MCF 10A (cell line): ENCODE measurements at places on chromosomes 5 and 9. TPM values are rescaled to one million over a fixed set of nuclear protein-coding genes. Genes with fewer than 3 reads are reported as not detected.

PRRX2 gene
- total RNA-seq = not detected in 2 replicates

IL17B gene
- total RNA-seq = not detected in 2 replicates

DEPDC1B gene
- 6.0 and 11.3 TPM in 2 replicates for total RNA-seq

MUSK gene
- total RNA-seq = not detected in 2 replicates

ENTPD8 gene
- total RNA-seq = not detected in 2 replicates

GRXCR2 gene
- total RNA-seq = not detected in 2 replicates

GRCh38 chr9:94974154-94974879 is 247.8 kb downstream of the AOPEP start:
- DNase-seq = no peak

DNA sequence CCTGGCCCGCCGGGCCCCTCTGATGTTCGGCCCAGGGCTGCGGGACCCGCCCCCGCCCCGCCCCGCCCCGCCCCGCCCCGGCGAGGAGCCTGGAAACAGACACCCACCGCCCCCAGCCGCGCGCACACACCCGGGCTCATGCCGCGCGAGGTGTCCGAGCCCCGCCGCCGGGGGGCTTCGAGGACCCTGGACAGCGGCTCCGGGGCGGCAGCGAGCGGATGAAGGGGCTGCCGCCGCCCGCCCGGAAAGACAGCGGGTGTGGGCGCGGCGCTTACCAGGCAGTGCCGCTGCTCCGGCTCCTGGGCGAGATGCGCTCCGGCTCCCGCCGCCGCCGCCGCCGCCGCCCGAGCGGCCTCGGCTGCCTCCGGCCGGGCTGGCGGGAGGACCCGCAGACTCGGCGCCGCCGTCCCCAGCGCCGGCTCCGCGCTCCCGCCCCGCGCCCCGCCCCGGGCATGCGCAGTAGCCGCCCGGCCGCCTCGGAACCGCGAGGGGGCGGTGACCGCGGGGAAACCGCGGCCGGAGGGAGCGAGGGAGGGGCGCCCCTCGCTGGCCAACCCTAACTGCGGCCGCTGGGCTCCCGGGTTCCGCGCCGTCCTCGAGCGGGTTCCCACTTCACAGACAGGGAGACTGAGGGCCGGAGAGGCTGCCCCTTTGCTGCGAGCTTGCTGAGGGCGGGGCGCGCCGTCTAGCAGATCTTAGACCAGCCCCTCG is at the start of gene GPRIN1:
Gene GPRIN1, minus strand, starts transcription at position 433 of the 711 bp plus-strand sequence. CDS start 10,322 bp downstream, outside the sequence.
- DNase-seq = peak; percentile 63

DNA sequence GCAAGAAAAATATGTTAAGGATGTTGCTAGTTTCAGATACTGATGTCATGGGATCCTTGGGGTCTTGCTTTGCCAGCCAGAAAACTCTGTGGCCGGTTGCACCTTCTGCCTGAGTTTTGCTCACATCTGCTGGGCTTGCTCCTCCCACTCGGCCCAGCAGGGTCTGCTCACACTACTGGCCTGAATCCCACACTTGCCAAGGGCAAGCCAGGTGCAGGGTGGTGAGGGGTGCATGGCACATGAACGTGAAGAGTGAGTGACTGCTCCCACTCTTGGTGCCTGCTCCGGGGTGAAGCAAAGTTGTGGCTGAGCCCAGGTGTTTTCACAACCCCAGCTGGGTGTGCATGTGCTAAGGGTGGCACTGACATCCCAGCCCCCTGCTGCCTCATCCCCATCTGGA is 83.1 kb upstream of the STARD4 start:
- no peak for DNase-seq

- peak; percentile 58 for DNase-seq
Measured at GRCh38 chr5:141349917-141350619, at the start of gene PCDHGB1. Gene PCDHGB1 (plus strand): TSS chr5:141350099. CDS start chr5:141350261, 162 bp downstream.

DNA sequence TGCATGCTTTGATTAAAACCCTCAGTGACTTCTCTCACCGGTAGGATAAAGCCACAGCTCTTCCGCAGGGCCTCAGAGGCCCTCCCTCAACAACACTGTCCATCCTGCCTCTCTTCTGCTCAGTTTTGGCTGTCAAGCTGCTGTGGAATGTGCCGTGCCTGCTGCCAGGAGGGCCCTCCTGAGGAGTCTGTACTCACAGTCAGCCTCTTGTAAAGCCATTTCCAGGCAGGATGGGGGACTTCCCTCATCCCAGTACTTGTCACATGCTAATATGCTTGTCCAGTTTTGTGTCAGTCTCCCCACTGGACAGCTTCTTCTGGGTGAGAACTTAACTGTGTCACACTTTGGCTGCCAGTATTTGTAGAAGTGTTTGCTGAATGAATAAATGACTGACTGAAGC is 13.9 kb upstream of the DDX41 start:
- DNase-seq = no peak

DNA sequence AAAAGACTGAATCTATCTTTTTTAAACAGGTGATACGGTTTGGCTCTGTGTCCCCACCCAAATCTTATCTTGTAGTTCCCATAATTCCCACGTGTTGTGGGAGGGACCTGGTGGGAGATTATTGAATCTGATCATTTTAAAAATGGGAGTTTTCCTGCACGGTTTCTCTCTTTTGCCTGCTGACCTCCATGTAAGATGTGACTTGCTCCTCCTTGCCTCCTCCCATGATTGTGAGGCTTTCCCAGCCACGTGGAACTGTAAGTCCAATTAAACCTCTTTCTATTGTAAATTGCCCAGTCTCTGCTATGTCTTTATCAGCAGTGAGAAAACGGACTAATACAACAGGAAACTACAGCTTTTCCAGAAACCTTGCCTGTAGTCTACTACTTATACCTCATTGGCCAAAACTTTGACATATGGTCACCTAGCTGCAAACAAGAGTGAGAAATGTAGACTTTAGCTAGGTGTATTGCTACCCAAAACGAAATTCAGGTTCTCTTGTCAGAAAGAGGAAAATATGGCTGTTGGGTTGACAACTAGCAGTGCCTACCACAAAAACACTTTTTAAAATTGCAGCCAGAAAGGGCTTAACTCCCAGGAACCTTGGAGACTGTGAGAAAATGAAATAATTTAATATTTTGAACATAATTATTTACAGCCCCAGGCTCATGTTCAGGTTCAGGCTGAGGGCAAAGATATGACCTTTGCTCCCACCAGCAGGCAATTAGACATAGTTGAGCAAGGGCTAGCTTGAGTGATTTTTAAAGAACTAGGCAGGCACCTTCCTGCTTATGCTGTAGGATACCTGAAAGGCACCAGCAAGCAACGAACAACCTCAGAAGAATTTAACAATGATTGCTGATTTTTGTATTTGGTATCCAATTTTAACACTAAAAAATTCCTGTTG is 7.4 kb upstream of the AGGF1 start:
- DNase-seq = no peak

- DNase-seq = no peak
Measured at GRCh38 chr5:52786391-52786790, 1.3 kb upstream of the ITGA1 start.

DNA sequence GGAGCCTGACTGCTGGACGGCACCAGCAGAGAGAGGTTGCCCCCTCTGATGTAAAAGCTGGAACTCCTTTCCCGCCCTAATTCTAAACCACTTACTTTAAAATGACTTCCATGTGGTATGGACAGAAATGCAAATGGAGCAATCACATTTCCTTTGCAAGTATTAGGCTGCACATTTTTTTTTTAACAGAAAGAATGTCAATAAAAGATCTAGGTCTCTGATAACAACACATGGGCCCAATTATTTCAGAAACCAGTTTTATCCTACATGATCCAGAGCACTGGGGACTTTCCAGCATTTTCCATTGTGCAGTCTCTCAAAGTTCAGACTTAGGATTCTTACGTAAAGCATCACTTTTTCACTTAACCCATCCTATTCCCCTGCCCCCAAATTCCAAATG is 203.7 kb downstream of the NXNL2 start:
- no peak for DNase-seq

- DNase-seq = no peak
Measured at GRCh38 chr9:108262836-108263235, 593.0 kb downstream of the ACTL7B start.

GRCh38 chr9:128323212-128323730 is 632 bp downstream of the COQ4 start:
- no peak for DNase-seq

DNA sequence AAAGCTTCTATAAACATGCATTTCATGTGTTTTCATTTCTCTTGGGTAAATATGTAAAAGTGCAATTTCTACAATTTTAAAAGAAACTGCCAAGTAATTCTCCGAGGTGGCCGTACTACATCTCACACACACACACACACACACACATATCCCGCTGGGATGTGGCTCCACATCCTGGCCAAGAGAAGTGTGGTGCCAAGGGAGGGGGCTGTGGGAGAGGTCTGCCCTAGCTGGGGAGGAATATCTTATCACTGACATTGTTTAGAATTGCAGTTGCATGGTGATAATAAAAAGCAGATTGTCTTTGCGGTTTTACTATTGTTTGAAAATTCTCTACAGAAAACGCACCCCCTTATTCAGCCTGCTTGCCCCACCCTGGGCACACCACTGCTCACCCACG is 558.4 kb downstream of the BNC2 start:
- DNase-seq = no peak

DNA sequence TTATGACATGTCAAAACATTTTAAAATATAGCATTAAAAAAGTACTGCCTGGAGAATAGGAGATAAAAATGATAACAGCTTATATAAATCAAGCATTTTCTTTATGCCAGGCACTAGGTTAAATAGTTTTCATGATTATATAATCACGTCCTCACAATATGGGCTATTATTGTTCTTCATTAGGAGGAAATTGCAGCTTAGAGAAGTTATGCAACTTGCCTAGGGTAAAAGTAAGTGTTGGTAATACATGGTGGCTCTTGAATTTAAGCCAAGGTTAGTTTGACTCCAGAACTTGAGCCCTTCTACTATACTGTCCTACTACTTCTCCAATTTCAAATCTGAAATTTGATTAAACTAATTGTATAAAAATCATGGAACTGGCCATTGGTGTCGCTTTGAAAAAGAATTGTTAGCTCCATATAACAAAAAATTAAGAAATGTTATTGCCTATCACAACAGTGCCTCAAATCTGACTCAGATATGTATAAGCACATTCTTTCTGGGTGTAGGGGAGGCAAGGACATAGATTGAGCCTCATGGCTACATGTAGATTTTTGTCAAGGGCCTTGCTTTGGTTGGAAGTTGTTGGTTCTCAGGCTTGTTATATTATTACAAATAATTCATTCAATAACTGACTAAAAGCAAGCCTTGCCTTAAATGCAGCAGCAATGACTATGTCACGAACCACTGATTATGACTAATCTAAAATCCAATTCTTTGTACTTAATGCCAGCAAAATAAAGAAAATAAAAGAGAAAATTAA is 223.5 kb upstream of the DAB2 start:
- DNase-seq = peak; percentile 33

DNA sequence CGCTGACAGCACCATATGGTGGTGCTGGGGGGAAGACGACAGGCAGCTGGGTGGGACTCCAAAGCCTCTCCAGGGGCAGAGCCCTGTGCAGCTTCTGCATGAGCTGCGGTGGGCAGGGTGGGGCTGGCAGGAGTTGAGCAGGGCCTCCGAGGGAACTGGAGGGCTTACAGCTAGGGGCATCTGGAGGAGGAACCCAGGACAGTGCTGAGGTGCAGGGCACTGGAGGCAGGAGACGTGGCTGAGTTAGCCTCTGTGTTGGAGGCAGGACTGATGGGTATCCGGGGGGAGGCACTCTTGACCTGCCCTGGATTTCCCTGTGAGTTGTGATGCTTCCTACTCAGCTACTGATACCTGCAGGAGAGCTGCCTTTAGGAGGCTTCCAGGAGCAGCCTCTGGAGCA is 45.0 kb downstream of the TENT4A start:
- no peak for DNase-seq

DNA sequence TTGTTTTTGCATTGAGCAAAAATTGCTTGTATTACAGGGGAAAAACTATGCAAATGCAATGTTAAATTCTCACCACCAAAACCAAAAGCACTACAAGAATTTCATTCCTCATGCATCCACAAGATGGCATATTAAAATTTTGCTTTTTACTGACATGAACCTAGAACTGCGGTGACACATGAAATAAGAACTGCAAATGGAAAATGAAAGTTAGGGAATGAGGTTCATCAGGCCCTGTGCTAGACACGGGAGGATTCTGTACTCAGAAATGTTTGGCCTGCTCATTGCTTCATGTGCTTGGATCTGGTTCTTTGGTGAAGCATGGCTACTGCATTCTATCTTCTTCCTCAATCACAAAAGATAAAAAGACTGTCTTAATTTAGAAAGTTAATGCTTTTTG is 9.1 kb upstream of the RFK start:
- DNase-seq = peak; percentile 74

DNA sequence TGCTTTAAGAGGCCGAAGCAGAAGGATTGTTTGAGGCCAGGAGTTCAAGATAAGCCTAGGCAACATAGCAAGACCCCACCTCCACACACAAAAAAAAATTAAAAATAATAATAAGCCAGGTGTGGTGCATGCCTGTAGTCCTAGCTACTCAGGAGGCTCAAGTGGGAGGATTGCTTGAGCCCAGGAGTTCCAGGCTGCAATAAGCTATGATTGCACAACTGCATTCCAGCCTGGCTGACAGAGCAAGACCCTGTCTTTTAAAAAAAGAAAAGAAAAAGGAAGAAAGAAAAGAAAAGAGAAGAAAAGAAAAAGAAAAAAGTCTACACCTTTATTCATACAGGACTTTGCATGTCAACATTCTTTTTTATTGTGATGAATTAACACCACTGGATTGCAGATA is 2125.8 kb downstream of the MAT2B start:
- peak; percentile 35 for DNase-seq

- DNase-seq = no peak
Measured at GRCh38 chr9:20929276-20929675, 102.2 kb downstream of the HACD4 start.

DNA sequence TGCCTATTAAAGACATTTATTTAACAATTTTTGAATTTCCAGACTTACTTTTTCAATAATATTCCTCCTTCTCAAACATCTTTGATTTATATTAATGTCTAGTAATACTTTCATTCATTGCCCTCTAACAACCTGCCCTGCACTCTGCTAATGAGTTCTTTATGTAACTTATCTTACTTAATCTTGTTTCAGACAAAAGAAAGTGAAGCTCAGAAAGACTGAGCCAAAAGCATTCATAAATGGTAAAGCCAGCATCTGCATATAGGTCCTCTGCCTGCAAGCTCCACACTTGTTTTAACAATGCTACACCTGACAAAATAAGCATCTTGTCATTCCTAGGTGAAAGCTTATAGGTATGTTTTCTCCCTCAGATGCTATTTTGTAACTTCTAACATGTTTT is 2.4 kb upstream of the TNPO1 start:
- DNase-seq = no peak

- DNase-seq = no peak
Measured at GRCh38 chr9:87301371-87301770, 196.3 kb upstream of the DAPK1 start.
